Karpas-422 (cell line): ENCODE measurements at places on chromosomes 5 and 9. TPM values are rescaled to one million over a fixed set of nuclear protein-coding genes. Genes with fewer than 3 reads are reported as not detected.

Gene INSL6
- total RNA-seq, result not detected in 2 replicates

Gene RASGEF1C
- not detected in 2 replicates for total RNA-seq

Gene C5orf46
- total RNA-seq, result not detected in 2 replicates

Gene GABRA1
- total RNA-seq, result not detected in 2 replicates

Gene MCIDAS
- total RNA-seq, result 0.14 and 0.37 TPM in 2 replicates

Gene CCL27
- 0.36 TPM in 1 of 2 replicates, not detected in the other for total RNA-seq

Gene SPATA31D4
- total RNA-seq, result not detected in 2 replicates

Gene CA9
- total RNA-seq, result 26.8 and 35.2 TPM in 2 replicates

DNA sequence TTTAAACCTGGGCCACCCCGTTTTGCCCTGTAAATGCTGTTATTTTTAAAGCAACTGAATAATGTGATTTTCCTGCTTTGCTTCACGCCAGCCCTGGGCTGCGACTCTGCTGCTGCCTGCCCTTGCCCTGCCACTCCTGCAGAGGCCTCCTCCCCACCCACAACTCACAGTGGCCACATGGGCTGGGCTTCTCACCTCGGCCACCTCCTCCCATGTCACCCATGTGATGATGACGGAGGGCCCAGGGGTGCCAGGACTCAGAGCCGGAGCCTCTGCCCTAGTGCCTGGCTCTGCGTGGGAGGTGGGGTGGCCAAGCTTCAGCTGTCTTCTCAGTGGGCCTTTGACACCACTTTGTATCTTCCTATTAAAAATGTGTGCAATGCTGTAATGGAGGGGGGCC is 48.1 kb upstream of the NKD2 start:
- no peak for DNase-seq

DNA sequence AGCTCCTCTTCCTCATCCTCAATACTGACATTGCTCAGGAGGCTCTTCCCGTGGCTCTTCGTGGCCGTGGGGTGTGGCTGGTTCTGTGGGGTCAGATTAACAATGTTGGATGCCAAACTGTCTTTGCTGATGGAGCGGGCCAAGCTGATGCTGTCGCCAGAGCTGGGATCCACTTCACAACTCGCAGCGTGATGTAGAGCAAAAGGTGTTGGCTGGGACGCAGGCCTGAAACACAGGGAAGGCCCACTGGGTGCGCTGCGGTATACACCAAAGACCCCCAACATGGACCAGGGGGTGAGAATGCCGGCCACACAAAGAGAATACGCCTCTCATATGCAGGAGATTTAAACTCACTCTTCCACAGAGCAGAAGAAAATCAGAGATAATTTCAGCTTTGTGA is 84.3 kb downstream of the CAMSAP1 start:
- DNase-seq, result no peak

DNA sequence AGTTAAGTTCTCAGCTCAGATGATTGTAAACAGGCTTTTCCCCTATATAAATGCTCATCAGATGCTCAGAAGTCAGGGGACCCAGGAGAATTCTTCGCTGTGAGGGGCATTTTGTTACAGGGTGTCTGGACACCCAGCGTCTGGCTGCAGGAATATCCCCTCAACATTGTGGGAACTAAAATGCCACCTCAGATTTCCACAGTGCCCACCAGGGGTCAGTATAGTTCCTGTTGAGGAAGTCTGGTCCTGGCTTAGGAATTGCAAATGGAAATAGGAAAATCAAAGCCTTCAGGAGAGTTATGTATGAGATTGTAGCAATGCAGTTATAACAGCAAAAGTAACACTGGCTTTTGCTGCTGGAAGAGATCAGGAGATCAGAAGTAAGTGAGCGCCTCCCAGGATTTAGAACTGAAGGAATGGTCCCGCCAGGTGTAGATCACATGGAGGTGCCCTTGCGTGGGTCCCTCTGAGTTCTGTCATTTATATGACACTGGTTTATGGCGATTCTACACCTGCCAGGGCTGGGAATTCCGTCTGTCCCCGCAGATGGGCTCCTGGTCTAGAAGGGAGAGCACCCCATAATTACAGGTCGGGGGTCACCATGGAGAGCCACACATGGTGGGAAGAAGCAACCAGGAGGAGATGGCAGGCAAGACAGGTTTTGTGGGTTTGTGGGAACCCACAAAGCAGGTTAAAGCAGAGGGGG is 47.1 kb upstream of the CTSL start:
- DNase-seq, result peak; percentile 72

DNA sequence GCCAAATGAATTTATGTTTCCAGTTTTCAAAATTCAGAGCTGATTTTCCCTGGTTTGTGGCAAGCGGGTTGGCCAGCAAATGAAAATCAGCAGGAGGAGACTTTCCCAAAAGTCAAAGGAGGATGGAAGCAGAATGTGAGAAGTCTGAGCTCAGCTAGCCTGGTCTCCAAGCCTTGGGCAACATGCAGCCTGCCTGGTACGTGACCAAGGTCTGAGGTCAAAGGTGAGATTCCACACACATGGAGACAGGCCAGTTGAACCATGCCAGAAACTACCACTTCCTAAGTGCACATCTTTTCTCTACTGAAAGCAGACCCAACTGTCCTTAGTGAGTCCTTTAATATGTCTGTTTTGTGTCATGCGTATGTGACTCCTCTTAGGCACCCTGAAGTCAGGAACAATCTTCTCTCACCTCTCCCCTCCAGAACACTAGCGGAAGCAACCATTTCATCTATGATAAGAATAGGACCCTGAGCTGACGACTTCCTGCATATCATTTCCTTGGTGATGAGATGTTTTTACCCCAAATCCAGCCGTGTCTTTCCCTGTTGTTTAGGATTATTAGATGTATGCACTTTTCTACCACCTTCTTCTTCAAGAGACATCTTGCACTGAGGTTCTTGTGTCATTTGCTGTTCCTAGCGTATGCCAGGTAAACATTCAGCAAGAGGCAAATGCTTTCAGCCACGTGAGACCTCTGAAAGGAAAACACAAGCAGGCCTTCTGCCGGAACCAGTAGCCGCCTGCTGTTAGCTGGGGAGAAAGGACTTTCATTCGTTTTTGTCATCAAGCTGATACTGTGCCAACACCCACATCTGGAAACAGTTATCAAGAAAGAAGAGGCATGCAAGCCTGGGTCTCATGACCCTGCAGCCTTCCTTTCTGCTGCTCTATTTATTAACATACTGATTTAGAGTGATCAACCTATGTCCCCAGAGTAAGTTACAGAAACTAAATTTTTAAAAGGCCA is 9.7 kb upstream of the TGFBI start:
- DNase-seq, result no peak

DNA sequence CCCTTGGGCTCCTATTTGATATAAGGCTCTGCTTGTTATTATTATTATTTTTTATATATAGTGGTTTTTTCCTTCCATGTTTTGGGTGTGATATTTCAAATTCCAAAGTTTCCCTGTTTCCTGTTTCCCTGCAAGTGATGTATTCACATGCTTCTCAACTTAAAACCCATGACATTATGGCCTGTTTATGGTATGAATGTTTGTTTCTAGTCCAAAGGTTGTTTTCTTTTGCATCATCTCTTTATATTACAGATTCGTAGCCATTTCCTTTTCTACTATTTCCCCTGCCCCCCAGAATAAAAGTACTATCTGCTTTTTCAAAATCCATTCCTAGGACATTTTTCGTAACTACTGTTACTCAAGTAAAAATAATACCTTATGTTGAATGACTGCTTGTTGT is 7.5 kb downstream of the SEMA6A start:
- no peak for DNase-seq

DNA sequence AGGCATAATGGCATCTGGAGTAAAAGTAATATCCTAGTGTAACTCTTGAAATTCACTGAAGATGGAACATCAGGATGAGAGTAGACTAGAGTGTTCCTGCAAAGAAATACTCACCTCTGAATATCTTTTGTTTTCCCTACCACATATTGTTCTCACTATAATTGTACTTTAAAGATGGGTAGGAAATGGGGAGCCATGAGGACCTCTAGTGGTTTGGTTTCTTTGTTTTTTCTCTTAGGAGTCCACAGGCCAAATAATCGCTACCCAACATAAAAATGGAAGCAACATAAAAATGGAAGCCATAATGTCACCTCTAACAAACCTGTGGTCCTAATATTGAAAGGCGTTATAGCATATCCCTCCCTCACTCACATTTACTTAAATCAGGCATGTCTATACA is 2375.8 kb downstream of the MAT2B start:
- no peak for DNase-seq

DNA sequence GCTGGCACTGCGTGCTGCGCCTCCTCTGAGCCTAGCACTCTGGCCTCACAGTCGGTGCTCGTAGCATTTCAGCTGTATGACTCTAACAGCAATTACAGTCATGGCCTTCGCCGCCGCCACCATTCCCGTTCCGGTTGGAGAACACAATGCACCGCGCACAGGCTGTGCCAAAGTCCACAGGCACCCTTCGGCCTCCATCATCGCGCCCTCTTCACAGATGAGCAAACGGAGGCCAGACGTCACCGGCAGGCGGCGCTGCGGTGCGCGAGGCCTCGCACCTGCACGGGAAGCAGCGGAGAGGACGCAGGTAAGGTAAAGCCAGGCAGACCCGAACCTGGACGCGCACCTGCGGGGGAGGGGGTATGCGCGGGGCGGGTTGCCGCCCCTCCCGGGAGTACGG is 128.9 kb downstream of the BARX1 start:
- no peak for DNase-seq

DNA sequence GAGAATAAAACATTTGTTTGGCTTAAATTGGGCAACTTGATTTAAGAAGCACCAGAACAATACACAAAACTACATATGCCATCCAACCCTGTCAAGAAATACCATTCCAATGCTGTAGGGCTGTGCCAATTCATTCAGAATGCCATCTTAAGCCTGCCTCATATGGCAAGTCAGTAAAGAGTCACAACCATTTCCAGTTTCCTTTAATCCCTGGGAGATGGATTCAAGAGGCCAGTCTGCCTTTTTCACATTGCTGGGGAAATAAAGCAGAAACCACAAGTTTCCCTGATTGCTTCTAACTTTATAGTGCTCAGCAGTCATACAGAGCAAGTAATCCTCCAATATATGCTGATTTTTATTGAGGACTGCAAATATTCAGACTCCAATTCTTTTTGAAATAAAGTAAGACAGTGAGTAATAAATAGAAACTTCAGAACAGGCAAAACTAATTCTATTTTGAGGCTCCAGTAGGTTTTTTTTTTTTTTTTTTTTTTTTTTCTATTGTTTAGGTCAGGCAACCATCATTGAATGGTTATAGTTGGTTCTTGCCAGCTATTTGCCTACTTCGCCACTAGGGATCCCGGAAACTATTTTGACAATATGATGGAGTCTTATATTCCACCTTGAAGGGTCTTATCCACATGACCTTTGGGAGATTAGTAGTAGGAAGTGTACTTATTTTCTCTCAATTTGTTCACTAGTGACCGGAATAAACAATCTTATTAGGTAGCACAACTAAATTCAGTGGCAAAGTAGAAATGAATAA is 400.9 kb upstream of the MEF2C start:
- no peak for DNase-seq

- DNase-seq, result no peak
These were observed 58.1 kb downstream of the LRSAM1 start for GRCh38 chr9:127509261-127509954.

DNA sequence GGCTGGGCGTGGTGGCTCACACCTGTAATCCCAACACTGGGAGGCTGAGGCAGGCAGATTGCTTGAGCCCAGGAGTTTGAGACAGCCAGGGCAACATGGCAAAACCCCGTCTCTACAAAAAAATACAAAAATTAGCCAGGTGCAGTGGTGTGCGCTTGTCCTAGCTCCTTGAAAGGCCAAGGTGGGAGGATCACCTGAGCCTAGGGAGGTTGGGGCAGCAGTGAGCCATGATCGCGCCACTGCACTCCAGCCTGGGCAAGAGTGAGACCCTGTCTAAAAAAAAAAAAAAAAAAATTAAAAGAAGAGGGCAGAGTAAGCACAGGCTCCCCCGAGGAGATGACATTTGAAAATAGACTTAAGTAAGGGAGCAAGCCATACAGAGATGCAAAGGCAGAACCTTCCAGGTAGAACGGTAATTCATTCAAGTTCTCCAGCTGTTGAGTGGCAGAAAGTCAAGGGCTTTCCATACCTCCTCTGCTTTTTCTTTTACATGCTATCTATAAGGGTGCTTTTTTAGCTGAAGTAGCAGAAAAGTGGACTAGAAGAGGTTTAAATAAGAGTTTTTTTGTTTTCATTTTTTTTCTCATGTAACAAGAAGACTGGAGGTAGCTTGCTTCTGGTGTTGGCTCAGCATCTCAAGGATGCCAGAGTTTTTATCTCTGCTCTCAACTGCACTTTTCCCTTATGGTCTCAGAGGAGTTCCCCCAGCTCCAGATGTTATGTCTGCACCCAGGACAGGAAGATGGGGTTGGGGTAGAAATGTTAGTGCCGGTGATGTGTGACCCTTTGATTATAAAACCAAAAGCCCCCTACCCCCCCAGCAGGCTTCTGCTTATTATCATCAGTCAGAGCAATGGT is 40.8 kb downstream of the ERGIC1 start:
- no peak for DNase-seq

DNA sequence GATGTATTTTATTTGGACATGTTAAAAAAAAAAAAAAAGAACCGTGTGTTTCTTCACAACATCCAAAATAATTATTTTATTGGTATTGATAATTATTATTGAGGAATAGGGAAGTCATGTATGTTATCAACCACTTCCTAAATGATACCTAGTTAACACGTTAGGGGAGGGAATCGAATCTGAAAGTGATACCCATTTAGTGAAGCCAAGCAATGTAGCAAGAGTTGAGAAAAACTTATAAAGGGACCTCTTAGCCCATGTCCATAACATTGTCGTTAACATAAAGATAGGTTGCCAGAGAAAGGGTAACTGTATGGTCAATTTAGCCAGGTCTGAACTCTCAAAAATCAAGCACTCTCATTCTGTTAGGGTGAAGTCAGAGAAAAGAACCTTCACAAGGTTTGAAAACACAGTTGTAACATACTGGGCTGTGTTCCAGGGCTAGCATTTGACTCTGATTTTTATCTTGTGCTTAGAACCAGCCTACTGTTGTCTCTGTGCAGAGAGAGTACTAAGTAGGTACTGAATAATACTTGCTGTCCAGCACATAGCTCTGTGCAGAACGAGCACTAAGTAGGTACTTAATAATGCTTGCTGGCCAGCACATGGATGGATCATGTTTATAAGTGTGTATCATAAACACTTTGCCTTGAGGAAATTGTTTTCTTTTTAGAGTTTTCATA is 60.4 kb downstream of the GHR start:
- DNase-seq, result no peak

- DNase-seq, result no peak
These were observed 572.5 kb upstream of the ARRDC3 start for GRCh38 chr5:91955610-91956009.

DNA sequence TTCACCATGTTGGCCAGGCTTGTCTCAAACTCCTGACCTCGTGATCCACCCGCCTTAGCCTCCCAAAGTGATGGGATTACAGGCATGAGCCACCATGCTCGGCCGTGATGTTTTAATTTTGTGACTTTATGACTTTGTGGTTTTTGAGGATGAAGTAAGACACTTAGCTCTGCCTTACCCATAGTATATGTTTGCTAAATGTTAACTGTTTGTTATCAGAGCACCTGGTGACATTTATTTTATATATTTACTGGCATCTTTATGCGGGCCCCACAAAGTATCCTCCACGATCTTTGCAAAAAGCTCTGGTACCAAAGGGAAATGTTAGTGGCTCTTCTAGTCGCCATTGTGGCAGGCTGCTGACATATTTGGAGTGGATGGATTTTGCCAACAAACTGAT is 6.7 kb downstream of the SLC23A1 start:
- DNase-seq, result no peak

- no peak for DNase-seq
These were observed 18.2 kb upstream of the DAB2 start for GRCh38 chr5:39442991-39443390.

- DNase-seq, result no peak
These were observed 473.3 kb upstream of the ZNF608 start for GRCh38 chr5:125219710-125220109.

- DNase-seq, result no peak
These were observed 25.8 kb downstream of the KLHL3 start for GRCh38 chr5:137710086-137710485.
